ENCODE measurements at places on chromosomes 3 and 15.

DNA sequence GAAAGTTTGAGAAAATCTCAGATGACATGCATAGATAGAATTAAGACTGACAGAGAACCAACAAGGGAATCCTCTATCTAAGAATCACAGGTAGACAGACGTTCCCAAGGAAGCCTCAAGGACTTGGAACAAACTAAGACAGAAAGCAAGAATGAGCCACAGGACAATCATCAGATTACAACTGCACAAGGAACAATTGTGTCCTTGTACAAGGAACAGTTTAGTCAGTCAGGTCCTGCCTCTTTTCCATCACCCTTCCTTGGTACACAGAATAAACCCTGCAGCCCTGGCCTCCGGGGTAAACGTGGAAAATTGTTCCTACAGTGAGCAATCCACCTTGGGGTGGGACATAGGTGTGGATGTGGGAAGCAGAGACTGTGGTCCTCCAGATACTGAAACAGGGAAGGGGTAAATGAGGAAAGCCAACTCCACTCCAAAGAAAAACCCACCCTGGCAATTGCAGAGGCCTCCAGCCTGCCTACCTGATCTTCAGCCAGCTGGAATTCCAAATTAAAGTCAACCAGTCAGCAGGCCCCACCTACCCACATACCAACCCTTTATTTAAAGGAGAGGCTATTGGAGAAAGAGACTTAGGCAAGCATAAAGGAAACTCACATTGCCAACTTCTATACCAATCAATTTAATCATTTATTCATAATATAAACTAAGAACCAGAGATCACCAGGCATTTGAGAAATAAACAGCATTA is 73.4 kb downstream of the ULK4 start:
- no peak for DNase-seq

DNA sequence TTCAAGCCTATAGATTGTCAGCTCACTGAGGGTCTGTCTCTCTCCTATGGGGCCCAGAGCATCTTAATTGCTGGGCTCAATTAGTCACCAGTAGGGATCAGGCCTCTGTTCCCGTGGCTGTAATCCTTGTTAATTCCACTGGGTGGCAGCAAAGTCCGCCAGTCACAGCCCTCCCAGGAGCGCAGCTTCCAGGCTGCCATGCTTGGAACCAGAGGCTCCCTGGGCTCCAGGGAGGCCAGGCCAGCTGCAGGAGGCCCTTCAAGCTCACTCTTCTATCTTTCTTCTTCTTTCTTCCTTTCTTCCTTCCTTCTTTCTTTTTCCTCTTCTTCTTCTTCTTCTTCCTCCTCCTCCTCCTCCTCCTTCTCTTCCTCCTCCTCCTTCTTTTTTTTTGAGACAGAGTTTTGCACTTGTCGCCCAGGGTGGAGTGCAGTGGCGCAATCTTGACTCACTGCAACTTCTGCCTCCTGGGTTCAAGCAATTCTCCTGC is 14.4 kb downstream of the RNU5B-1 start:
- DNase-seq = peak; percentile 87

GRCh38 chr15:96553006-96553405 is 222.5 kb downstream of the NR2F2 start:
- no peak for DNase-seq

- DNase-seq = no peak
Measured at GRCh38 chr3:70028361-70028760, 28.8 kb downstream of the SAMMSON start.

- DNase-seq = no peak
Measured at GRCh38 chr15:101625184-101625583, 27.0 kb downstream of the TM2D3 start.

DNA sequence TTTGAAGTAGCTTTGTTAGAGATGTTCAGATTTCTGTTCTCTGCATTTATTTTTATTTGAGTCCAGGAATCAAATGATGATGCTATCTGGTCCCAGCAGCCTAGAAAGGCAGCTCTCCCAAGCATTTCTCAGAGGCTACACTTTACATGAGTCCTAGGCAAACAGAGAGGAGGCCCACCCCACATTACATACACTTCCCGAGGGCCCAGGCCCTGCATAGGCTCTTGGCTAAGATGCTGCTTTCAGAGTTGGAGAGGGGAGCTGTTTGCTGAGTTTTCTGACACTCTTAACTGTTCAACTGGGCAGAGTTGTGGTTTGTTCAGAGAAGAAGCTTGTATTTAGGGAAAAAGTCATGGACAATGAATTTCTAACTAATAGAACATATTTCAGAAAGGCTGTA is 117.9 kb upstream of the RGMA start:
- DNase-seq = no peak

DNA sequence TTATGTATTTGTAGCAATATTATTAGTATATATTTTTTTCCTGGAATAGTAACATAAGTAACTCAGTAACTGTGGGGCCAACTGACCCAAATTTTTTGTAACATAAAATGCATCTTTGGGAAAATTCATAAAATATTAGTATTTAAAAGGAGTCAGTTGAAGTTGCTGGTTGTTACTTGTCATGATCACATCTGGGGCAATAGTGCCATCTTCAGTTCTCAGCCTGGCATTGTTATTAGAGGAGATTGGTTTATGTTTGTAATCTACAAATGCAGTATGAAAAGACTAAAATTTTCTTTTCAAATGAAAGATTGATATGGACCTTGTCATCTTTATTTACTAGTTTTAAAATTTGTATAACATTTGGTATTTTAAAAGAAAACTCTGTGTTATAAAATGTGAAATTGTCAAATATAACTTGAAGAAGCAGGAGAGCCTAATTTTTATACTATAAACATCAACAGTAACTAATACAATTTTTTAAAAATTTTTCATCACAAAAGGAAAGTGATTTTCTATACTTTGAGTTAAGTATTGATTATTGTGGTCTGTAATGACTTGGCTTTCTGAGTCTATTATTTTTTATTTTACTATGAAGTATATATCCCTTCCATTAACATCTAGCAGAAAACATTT is 38.8 kb upstream of the MLF1 start:
- DNase-seq = peak; percentile 51

DNA sequence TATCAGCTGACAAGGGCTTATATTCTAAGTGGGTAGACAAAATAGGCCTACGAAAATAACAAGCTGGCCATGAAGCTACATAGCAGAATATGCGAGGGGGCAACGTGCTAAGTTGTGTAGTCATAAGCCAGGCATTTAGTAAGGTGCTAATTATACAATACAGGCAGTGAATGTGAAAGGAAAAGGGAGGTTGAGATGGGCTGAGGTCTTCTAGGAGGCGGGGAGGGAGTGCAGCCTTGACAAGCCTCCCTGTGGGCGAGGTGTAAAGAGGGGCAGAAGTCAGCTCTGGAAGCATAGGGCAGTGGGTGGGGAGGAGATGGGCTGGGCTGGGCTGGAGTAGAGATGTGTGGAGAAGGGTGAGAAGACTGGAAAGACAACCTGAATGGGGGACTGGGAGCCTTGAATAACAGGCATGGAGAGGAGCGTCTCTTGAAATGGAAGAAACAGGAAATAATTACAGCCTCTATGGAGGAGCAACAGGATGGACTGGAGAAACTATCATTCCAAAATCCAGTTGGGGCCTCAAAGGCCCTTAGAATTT is 1.2 kb downstream of the TIGIT start:
- DNase-seq = no peak

GRCh38 chr15:96367311-96368200 is 37.1 kb downstream of the NR2F2 start:
- no peak for DNase-seq
